Ascending aorta (tissue), 2 donors: ENCODE measurements at places on chromosomes 3 and 15.

DNA sequence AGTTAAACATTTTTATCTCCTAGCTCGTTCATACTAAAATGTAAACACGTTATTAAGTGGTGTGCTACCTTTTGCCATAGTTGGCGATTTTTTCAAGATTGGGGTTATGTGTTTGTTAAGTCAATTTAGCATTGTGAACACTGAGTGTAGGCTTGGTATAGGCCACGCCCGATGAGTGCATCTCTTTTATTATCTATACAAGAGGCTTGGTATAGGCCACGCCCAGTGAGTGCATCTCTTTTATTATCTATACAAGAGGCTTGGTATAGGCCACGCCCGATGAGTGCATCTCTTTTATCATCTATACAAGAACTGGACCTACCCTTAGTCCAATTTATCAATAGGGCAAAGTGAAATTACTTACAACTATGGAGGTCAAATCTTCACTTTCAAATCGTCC, 70.4 kb downstream of the NIPA2 start:
- H3K4me3 ChIP-seq: no peak overlapping the region
- DNase-seq: no peak
- no peaks in the 10 kb centered on the region for H3K4me1 ChIP-seq
- H3K27me3 ChIP-seq: no peaks in the 10 kb centered on the region
- peaks cover 78% of the 10 kb centered on the region for H3K36me3 ChIP-seq

- no peaks in the 10 kb centered on the region for H3K36me3 ChIP-seq
- no peak for DNase-seq
- H3K27ac ChIP-seq: no peak overlapping the region
- H3K4me3 ChIP-seq: no peak overlapping the region
These were observed 479.4 kb upstream of the KCNMB2 start for GRCh38 chr3:178056868-178057267.

- H3K27me3 ChIP-seq: no peaks in the 10 kb centered on the region
- H3K4me1 ChIP-seq: no peaks in the 10 kb centered on the region
- no peak overlapping the region for H3K27ac ChIP-seq
- DNase-seq: no peak
- no peaks in the 10 kb centered on the region for H3K36me3 ChIP-seq
- H3K4me3 ChIP-seq: no peak overlapping the region
These were observed 20.7 kb upstream of the TGFBR2 start for GRCh38 chr3:30585654-30586053.

GRCh38 chr3:23480329-23480714, 277.2 kb downstream of the UBE2E2 start:
- no peaks in the 10 kb centered on the region for H3K4me1 ChIP-seq
- no peak overlapping the region for H3K27ac ChIP-seq
- DNase-seq: no peak
- no peaks in the 10 kb centered on the region for H3K36me3 ChIP-seq

DNA sequence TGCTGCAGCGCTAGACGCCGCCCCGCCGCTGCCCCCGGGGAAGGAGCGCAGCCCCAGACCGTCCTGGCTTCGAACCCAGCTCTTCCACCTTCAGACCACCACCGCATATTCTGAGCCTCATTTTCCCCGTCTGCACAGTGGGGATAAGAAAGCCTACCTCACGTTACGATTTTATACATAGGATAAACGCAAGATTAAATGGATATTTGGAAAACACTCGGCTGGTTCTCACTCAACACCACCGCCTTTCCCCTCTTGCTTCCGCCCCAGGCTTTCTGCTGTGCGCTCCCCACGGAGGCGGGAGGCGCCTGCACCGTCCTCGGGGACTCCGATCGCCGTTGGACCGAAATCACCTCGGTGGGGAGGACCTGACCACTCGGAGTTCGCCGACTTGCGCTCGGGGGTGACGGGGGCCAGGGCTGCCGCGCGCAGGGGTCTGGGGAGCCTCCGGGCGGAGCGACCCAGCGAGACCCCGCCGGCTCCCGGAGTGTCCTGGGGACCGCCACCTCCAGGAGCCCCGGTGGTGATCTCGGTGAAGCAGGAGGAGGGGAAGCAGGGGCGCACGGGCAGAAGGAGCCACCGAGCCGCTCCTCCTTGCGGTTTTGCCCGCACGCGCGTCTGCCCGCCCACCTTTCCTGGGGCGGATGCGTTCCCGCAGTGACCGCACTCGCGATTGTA, 4.0 kb downstream of the FBXL22 start:
- no peak for DNase-seq
- no peaks in the 10 kb centered on the region for H3K27me3 ChIP-seq
- H3K4me3 ChIP-seq: peak overlapping the region; percentile 80
- no peaks in the 10 kb centered on the region for H3K36me3 ChIP-seq

- H3K36me3 ChIP-seq: peaks cover 29% of the 10 kb centered on the region
- H3K27me3 ChIP-seq: no peaks in the 10 kb centered on the region
- no peaks in the 10 kb centered on the region for H3K4me1 ChIP-seq
- no peak for DNase-seq
- H3K4me3 ChIP-seq: no peak overlapping the region
These were observed 45.5 kb downstream of the LDHAL6B start for GRCh38 chr15:59252137-59252536.

DNA sequence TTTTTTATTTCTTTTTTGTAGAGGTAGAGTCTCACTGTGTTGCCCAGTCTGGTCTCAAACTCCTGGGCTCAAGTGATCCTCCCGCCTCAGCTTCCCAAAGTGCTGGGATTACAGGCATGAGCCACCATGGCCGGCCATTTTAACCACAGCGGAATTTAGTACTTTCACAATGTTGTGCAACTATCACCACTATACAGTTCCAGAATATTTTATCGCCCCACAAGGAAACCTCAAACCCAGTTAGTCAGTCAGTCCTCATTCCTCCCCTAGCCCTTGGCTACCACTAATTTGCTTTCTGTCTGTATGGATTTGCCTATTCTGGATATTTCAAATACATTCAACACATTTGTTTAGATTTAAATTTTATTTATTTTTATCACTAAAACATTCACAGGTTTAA, 15.5 kb upstream of the HOMER2 start:
- H3K27ac ChIP-seq: no peak overlapping the region
- H3K36me3 ChIP-seq: no peaks in the 10 kb centered on the region
- H3K27me3 ChIP-seq: no peaks in the 10 kb centered on the region
- H3K4me3 ChIP-seq: no peak overlapping the region

DNA sequence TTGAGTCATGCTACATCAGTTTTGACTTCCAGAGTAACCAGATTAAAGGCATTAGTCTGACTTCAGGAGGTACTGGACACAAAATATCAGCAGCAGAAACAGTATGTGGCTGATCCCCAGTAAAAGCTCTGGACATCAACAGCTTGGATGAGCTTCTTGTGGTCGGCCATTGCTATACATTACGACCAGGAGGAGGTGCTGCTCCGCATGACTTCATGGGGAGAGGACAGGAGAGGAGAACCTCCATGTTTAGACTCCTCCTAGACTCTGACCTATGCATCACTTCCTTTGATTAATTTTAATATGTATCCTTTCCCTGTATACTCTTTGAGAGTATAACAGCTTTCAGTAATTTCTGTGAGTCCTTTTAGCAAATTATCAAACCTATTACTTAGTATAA, 285.6 kb upstream of the ARHGEF26 start:
- H3K4me1 ChIP-seq: no peaks in the 10 kb centered on the region
- no peak overlapping the region for H3K27ac ChIP-seq
- no peaks in the 10 kb centered on the region for H3K27me3 ChIP-seq
- no peak overlapping the region for H3K4me3 ChIP-seq
- DNase-seq: no peak
- H3K36me3 ChIP-seq: no peaks in the 10 kb centered on the region
